ENCODE measurements at places on chromosomes 12 and 14. TPM values are rescaled to one million over a fixed set of nuclear protein-coding genes. Genes with fewer than 3 reads are reported as not detected.
A peak's percentile ranks its signal among the peaks of the same experiment; 100 is the strongest.

Gene RNASE7
- total RNA-seq = not detected

DNA sequence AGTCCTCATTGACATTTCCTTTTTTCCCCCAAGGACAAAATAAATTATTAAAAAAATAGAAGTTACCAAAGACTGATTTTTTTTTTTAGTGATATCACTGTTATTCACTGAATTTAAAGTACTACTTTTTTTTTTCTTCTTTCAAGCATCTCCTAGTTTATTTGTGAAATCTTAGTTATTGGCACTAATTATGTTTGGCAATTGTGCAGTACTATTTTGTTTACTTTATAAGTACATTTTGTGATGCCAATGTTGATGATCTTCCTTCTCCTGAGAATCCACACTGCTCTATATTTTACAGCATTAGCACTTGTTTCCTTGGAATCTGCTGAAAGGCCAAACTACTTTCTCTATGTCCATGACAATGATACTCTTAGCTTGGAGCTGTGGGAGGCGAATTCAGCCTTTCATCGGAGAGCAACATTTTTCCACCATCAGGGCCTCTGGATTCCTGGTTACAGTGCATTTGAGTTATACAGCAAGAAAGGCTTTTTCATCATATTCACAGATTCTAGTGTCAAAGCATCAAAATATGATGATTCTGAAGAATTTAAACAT, 123.8 kb upstream of the PTPRQ start:
- DNase-seq = no peak

GRCh38 chr12:75850721-75851462, 180.7 kb downstream of the PHLDA1 start:
- peak; percentile 37 for DNase-seq

DNA sequence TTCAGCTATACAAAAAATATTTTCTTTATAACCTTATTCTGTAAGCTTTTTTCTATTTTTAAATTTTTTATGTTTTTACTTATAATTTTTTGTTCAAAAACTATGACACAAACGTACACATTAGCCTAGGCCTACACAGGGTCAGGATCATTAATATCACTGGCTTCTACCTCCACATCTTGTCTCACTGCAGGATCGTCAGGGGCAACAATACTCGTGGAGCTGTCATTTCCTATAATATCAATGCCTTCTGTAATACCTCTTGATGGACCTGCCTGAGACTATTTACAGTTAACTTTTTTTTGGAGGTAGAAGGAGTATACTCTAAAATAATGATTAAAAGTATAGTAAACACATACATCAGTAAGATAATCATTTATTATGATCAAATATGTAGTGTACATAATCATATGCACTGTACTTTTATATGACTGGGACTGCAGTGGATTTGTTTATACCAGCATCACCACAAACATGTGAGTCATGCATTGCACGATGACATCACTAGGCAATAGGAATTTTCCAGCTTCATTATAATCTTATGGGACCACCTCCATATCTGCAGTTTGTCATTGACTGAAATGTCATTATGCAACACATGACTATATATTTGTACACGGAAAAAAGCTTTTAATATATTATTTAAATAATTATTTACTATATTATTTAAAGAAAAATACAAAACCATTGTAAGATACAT, 18.5 kb upstream of the PMCH start:
- DNase-seq = no peak

DNA sequence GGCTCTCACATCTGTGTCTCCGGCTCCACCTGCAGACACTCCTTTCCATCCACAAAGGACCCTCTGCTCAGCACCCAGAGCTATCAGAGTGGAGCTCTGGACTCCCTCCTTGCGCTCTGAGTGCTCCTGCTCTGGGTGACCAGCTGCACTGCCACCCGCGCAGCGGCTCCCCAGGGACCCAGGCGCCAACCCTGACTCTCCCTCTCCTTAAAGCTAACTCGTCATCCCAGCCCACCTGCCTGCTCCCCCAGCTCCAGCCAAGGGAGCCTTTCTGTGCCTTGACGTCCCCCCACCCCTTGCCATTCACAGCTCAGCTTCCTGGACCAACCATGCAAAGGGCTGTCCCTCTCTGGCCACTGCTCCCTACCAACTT, 99.0 kb downstream of the SETD3 start:
- DNase-seq = no peak

Gene KCNMB4
- under 0.01 TPM for total RNA-seq

DNA sequence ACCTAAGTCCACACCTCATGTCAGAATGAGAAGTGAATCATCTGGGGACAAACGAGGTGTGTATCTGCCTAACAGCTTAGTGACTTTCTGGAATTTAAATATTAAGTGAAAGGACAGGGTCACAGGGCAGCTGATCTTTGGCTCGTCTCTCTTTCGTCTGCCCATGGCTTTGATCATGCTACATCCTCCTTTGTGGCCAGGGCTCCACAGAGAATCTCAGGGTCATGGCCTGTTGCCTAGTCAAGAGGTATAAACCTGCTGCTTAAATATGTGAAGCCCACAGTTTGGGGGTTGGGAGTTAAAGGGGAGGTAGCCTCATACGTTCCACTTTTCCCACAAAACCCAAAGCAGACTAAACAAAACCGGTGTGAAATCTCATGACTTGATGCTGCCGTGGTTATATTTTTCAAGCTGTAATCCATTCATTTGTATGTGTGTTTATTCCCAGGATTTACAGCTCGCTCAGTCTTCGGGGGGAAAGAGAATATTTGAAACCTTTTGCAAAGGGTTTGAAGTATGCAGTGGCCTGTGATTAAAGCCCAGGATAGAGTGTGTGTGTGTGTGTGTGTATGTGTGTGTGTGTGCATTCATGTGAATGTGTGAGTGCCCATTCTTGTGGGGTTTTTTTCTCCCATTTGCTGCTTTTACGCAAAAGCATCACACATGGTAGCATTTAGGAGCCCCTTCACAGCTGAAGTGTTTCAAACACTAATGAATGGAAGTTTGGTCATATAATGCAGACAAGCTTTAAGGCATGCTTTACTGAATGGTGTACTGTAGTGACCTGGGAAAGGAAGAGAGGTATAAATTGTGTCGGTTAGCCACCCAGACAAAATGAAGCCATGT, 137.1 kb downstream of the HMGA2 start:
- DNase-seq = no peak

- no peak for DNase-seq
Measured at GRCh38 chr14:61503167-61503801, 181.9 kb downstream of the PRKCH start.

Gene KLRG1
- under 0.01 TPM for total RNA-seq

GRCh38 chr12:47165934-47166333, 86.2 kb upstream of the AMIGO2 start:
- no peak for DNase-seq

Gene SLC2A13
- 12.3 TPM for total RNA-seq

DNA sequence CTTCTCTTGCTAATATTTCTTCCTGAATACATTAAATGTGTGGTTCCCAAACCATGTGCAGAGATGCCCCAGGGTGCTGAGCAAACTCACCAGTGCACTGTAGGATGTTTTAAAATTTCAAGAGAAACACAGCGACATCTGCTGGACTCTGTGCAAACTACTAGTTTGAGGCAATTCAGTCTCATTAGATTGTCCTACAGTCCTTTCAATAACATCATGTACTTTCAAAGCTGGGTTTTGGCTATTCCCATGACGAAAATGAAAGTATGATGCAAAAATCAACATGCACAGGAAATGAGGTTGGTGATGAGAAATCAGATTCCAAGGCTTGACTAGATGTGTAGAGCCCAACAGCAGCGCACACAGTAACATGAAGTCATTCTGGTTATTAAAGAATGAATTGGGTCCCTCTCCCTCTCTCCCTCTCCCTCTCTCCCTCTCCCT, 66.3 kb downstream of the CLIP1 start:
- DNase-seq = peak; percentile 70

DNA sequence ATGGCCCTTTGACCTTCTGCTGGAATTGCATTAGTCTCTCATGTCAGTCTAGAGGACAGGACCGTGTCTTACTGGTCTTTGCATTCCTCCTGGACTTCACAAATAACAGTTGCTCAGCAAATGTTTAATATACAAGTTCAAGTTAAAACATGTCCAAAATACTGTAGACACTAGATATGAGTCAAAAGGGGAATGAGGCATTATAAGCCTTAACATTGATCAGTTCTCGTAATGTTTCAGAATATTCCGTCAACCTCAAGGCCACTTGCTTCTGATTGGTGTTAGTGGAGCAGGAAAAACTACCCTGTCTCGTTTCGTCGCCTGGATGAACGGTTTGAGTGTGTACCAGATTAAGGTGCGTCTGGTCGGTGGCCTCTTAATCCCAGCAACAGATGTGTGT, 59.9 kb downstream of the HSP90AA1 start:
- DNase-seq = no peak

Gene WNT1
- not detected for total RNA-seq

GRCh38 chr12:91687052-91688017, 458.3 kb downstream of the BTG1 start:
- DNase-seq = no peak

Gene CCDC197
- total RNA-seq = not detected

Gene ARHGEF25
- 20.6 TPM for total RNA-seq

GRCh38 chr14:22438742-22439141, 150.3 kb downstream of the DAD1 start:
- DNase-seq = no peak

- DNase-seq = no peak
Measured at GRCh38 chr12:125406131-125406530, 340.9 kb downstream of the AACS start.

DNA sequence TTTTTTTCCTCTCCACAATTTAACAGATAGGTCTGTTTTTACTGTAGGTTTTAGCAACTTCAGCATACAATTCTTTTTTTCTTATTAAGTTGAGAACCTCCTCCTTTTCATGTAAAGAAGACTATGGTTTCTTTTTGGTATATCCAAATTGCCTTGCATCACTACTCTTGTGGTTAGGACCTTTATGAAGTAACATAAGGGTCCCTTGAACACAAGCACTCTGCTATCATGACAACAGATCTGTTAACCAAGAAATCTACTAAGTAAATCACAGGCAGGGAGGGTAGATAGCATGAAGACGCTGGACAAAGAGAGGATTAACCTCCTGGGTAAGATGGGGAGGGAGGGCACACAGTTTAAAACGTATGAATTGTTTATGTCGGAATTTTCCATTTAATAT, 380.6 kb downstream of the CCDC91 start:
- DNase-seq = no peak

Gene SLC25A47
- total RNA-seq = not detected

Gene PPP4R4
- total RNA-seq = 0.29 TPM

Gene RERGL
- not detected for total RNA-seq

All from osteoblast (primary cell).